Heart left ventricle (tissue), 16 donors: ENCODE measurements at places on chromosomes 12 and 14. TPM values are rescaled to one million over a fixed set of nuclear protein-coding genes. Genes with fewer than 3 reads are reported as not detected.
A peak's percentile ranks its signal among the peaks of the same experiment; 100 is the strongest.

ADAM20 gene
- 0.56 TPM for total RNA-seq

GPR65 gene
- 0.56 TPM for total RNA-seq

C14orf39 gene
- total RNA-seq = not detected

OR4Q3 gene
- total RNA-seq = not detected

GRCh38 chr12:47207340-47207717, 127.6 kb upstream of the AMIGO2 start:
- H3K4me1 ChIP-seq = no peaks in the 10 kb centered on the region
- no peaks in the 10 kb centered on the region for H3K27me3 ChIP-seq
- no peak overlapping the region for H3K4me3 ChIP-seq
- peak; percentile 45 for DNase-seq
- H3K27ac ChIP-seq = no peak overlapping the region

DNA sequence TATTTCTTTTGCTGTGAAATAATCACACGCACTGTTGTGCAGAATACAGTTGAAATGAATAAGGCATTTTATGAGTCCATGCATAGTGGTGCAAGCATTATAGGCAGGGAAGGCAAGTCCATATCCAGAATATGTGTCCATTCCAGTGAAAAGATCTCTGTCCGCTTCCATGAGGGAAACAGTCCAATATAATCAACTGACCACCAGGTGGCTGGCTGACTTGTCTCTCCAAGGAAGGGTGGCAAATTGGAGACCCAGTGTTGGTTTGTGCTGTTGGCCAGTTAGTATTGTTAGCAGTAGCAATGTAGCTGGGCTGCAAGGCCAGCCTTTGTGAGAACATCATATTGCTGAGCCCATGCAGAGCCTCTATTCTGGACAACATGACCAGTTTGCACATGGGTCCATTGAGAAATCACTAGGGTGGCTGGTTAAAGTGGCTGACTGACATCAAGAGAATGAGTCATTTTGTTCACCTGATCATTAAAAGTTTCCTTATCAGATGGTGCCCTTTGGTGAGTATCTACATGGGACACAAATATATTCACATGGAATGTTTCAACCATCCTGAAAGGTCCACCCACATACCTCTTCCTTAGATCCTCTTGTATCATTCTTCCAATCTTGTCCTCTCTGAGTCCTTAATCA, 17.3 kb upstream of the YAF2 start:
- H3K27ac ChIP-seq = no peak overlapping the region
- no peak overlapping the region for H3K4me3 ChIP-seq
- H3K27me3 ChIP-seq = no peaks in the 10 kb centered on the region
- no peaks in the 10 kb centered on the region for H3K4me1 ChIP-seq
- H3K36me3 ChIP-seq = no peaks in the 10 kb centered on the region
